ENCODE measurements at places on chromosomes 5 and 9.

DNA sequence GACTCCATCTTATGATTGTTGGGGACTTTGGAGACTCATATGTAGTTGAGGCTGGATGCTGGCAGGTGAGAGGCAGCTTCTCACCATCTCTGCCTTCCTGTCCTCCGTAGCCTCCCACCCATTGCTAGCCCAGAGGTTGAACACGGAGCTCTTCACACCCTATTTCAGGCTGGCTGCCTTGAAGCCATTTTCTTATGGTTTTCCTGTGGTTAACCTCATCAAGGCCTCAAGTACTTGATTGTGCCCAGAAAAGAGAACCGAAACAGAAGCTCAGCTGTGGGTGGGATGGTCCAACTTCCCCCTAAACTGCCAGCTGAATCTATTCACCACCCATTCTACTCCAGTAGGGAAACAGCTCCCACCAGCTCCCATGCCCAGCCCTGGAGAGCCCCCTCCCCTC lies 102.9 kb downstream of the LIFR start:
- DNase-seq: peak; percentile 18

- no peak for DNase-seq
Measured at GRCh38 chr5:122760236-122760635, 14.6 kb upstream of the SNX2 start.

GRCh38 chr5:128083811-128084227 lies 253 bp downstream of the SLC12A2 start:
- DNase-seq: no peak

DNA sequence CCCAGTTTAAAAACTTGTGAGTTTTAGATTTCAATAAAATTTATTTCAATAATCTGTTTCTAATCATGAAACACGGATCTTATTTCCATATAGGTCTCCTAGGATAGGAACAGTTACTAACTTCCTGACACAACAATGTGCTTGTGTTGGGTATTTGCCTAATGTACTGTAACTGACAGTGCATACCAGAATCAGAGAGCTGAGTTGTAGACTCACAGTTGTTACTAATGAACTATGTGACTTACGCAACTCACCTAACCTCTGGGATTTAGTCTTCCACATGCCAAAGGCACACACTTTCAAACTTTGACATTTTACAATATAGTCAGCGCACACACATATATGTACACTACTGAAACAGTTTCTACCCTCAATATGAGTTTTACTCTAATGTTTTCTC lies 77.7 kb downstream of the HOMER1 start:
- DNase-seq: no peak

DNA sequence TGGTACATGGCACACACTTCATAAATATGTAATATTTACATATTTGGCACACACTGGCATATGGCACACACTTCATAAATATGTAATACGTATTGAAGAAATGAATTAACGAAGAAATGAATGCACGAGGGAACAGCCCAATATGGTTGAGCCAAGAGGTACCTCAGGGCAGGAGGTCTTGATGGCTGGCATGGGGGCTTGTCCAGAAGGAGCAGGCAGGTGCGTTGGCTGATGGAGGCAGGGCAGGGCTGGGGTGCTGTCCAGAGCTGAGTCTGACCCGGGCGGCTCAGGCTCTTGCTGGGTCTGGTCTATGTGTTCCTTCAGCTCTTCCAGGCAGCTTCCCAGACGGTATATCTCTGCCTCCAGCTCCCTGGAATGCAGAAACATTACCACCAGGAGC lies 26.2 kb downstream of the AKNA start:
- no peak for DNase-seq

GRCh38 chr5:154394307-154394706 lies 51.5 kb upstream of the SAP30L start:
- DNase-seq: no peak

GRCh38 chr5:135643881-135644766 lies 65.3 kb upstream of the CXCL14 start:
- no peak for DNase-seq

GRCh38 chr9:21551401-21551800 lies 69.3 kb upstream of the IFNE start:
- DNase-seq: no peak

DNA sequence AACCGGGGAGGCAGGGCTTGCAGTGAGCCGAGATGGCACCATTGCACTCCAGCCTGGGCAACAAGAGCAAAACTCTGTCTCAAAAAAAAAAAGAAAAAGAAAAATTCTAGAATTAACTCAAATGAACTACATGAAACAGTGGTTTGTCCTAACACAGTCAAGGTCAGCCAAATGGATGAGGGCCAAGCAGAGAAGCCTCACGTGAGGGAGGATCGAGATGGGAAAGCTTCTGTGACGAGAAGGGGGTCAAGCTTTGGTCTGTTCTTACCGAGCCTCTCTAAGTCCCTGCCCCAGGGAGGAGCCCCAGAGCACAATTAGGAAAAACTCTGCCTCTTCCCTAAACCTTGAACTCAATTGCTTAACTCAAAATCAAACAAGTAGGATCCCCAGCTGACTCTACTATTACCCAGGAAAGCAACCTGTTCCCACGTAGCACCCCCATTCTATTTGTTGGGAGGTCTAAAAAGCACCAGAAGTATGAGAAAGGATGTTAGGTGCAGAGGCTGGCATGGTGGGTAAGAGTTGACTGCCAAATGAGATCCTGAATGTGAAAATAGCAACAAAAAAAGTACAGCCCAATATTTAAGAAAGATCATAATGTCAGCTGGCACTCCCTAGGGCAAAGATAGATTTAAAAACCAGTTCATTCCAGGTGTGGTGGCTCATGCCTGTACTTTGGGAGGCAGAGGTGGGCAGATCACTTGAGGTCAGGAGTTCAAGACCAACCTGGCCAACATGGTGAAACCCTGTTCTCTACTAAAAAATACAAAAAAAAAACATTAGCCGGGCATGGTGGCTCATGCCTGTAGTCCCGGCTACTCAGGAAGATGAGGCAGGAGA lies 7.2 kb downstream of the ALDH7A1 start:
- no peak for DNase-seq

DNA sequence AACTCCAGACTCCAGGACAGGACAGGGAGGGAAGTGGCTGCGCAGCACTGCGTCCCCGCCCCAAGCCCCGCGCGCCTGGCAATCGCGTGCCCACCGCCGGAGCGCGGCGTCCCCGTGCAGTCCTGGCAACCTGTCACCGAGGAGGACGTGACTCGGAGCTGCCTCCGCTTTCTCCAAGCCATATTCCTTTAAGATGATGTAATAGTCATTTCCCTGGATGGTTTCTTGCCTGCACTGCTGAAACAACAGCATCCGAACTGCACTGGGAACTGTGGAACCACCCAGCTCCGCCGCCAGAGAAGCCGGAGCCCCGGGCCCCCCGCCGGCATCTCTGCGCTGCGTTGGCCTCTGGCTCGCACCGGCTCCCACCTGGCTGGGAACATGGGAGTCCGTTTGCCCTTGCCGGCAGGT lies 34.5 kb downstream of the KCTD16 start:
- no peak for DNase-seq

- no peak for DNase-seq
Measured at GRCh38 chr5:64165500-64166200, at the start of gene RNF180. TSS of gene RNF180 (plus strand) at chr5:64165843. CDS start at chr5:64200808, 34,965 bp downstream.
